ENCODE measurements at places on chromosomes 7 and 10.

DNA sequence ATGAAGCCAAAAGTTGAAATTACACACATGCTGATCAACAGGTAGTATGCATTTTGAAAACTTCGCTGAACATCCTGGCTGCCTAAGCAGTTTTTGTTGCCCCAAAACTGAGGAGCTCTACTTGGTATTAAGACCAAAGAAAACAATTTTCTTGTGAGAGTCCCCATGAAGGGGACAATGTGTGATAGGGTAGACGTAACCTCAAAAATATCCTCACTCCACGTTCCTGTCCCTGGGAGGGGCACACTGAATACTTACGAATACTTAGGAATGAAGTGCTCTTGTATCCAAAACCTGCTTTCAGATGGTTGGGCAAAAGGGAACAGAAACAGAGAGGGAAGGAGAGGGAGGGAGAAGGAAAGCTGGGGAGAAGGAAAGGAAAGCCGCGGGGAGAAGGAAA lies 24.7 kb downstream of the CCDC6 start:
- DNase-seq: no peak

GRCh38 chr7:39504963-39505362 lies 61.2 kb upstream of the YAE1 start:
- no peak for DNase-seq

DNA sequence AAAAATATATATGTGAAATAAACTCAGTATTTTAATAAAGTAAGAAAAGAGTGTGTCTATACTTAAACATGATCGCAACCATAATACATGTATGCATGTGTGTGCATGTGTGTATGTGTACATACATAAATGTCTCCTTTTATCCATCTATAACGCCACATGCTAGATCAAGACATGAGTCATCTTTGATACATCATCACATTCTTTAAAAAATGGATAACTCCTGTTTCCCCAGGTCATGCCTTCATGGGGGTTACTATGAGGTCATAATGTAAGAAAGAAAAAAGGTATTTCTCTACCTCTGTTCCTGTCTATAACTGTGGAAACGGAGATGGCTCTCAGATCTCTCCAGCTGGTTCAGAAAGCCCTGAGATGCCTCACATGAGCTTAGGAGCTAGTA lies 41.2 kb downstream of the LSMEM1 start:
- DNase-seq: no peak

GRCh38 chr7:74511345-74511744 lies 57.6 kb downstream of the GTF2IRD1 start:
- DNase-seq: peak; percentile 83

DNA sequence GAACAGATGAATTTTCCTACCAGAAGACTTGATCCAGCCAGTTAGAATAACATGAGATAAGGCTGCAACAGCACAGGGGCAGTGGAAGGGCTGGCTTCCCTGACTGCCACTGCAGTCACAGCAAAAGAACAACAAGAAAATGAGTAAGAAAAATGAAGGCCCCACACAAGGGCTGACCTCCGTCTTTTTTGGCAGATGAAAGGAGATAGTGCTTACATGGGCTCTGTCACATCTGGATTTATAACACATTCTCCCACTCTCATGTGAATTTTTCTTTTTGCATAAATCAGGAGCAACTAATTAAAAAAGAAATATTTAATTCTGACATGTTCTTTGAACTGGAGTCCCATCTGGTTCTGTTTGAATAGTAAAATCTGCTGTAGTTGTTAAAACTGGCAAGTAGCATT lies 99.6 kb downstream of the NRP1 start:
- DNase-seq: no peak

DNA sequence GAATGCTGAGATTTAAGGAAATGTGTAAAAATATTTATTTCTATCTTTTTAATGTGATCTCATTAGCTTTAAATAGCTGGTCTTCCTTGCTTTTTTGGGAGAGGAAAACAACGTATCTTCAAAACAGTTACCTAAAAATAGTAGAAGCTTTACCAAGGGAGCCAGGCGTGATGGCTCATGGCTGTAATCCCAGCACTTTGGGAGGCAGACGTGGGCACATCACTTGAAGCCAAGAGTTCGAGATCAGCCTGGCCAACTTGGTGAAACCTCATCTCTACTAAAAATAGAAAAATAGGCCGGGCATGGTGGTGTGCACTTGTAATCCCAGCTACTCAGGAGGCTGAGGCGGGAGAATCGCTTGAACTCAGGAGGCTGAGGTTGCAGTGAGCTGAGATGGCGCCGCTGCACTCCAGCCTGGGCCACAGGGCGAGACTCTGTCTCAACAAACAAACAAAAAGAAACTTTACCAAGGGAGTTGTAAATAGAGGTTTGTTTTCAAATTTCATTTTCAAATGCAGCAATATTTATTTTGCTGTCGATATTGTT lies 48.4 kb upstream of the ITGB1 start:
- DNase-seq: no peak

DNA sequence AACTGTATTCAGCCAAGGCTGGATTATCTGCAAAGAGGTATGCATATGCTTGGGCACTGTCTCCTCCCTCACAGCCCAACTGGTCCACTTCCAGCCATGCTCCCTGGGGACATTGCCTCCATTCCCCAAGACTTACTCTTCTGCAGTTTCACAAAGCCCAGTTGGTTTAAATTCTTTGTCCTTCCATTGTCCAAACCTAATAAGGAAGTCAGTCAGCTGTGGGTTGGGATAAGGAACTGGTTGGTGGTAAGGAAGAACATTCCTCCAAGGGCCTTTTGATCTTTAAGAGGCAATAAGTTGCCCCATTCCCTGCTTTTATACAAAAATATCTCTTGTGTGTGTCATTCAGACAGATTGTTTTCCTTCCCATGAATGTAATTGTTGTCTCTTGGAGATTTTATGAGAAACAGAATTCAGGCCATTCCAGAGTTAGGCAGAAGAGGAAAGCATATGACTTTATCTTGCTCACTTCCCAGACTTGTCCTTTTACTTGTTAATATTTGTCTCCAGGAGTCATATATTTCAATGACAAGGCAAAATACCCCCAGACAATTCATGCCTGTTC lies 673.7 kb downstream of the SUGCT start:
- DNase-seq: no peak

GRCh38 chr10:113216102-113216501 lies 266.1 kb downstream of the TCF7L2 start:
- DNase-seq: no peak

DNA sequence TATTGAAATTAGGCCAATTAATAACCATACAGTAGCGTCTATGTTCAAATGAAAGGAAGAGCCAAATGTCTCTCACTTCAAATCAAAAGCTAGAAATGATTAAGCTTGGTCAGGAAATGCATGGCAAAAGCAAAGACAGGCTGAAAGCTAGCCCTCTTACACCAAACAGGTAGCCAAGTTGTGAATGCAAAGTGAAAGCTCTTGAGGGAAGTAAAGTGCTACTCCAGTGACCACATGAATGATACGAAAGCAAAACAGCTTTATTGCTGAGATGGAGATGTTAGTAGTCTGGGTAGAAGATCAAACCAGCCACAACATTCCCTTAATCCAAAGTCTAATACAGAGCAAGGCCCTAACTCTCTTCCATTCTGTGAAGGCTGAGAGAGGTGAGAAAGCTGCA lies 123.8 kb downstream of the TEX36 start:
- no peak for DNase-seq

- no peak for DNase-seq
These were observed 511.6 kb upstream of the IGFBP3 start for GRCh38 chr7:46432708-46433107.

DNA sequence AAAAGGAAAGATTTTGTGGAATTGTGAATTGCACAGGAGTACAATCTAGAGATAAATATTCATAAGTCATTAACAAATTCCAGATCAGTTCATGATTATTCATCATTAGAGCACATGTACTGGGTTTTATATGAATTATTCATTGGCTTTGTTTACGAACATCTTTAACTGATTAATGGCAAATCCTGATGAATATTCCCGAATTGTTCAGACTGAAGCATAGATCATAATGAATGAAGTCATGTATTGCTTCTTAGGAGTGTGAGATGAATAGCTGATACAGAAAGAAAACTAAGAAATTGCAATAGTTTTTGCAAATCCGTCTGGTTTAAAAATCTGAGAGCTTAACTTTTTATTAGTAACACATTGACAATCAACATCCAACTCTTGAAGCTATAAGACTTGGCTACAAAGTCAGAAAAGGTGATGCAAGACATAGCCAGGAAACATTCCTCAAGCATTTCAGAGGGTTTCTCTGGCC lies 183.6 kb upstream of the DGKB start:
- DNase-seq: no peak

DNA sequence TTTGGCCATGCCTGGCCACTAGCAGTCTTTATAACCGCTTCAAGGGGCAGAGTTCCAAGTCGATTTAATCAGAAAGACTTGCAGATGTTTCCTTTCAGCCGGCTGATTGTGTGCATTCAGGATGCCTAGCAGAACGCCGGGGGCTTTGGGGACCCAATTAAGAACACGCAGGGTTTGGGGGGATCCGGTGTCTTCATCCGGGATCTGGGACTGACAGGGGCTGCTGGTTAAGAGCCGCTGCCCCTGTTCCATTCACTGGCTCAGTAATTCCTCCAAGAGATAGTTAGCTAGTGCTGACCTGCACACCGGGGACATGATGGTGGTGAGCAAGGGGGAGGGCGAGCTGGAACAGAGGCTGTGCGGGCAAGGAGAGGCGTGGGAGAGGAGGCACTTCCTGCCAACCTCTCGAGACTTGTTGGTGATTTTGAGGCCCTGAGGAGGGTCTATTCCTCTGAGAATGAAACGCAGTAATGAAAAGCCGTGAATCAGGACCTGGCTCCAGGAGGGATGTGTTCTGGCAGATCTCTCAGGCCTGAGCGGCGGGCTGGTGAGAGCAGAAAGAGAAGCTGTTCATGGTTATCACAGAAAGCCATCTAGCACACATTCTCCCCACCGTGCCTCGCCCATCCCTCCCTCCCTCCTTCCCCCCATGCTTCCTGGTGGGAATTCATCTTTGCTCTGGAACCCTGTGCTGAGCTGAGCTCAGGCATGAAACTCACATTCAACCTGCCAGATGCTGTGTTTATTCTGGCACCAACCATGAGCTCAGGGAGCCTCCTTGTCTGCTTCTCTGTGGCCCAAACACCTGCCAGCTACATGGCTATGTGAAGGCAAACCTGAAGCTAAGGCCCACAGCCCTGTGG lies 152.0 kb downstream of the CCDC3 start:
- DNase-seq: no peak

GRCh38 chr10:100645613-100646392 lies 99.6 kb upstream of the PAX2 start:
- DNase-seq: no peak

- no peak for DNase-seq
These were observed 99.2 kb upstream of the LYZL2 start for GRCh38 chr10:30728766-30729165.

DNA sequence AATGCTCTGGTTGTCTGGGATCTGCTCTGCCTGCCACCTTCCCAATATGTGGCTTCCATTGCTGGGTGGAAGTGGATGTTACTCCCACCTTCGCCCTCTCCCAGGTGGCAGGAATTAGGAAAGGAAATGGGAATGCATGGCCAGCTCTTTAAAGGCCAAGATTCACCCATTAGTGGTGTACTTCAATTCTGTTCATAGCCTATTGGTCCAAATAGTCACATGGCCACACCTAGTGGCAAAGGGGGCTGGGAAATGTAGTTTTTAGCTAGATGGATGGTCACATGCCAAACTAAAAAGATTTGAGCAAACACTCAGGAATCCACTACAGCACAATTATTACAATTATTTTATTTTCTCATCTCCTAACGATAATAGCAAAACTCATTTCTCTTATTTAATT lies 135.1 kb downstream of the NPY start:
- no peak for DNase-seq

DNA sequence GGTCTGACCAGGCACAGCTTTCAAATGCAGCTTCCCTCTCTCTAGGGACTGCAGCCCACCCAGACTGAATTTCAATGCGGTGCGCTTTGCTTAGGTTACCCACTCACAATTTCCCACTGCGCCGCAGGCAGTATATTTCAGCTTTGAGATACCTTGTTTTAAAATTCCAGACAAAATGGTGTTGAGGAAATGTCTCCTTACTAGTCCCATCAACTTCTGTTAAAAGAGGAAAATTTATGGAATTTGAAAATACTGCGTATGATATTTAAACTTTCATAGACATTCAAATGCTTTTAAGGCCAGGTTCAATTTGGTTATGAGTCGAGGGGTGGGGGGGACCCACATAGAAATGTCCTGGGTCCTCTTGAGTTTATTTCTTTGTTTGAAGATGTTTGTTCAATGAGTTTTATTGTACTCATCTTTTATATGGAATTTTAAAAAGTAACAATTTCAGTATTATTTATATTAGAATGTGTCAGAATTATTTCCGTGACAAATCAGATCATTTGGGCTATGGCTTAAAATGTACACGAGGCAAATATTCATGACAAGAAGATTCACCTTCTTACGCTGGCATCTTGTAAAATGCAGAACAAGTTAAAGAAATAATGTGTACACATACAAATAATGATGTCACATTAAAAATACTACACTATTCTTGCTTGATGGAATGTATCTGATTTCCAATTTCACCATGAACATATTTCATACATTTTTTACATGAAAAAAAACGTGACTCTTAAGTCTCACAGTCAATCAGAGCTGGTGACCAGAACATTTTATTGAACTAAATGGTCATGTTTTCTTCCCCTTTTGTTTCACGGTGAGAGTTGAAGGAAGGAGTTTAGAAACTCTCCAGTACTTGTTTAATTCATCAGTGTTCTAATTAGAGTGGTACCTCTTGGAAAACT lies 1.3 kb downstream of the IKZF1 start:
- DNase-seq: no peak

DNA sequence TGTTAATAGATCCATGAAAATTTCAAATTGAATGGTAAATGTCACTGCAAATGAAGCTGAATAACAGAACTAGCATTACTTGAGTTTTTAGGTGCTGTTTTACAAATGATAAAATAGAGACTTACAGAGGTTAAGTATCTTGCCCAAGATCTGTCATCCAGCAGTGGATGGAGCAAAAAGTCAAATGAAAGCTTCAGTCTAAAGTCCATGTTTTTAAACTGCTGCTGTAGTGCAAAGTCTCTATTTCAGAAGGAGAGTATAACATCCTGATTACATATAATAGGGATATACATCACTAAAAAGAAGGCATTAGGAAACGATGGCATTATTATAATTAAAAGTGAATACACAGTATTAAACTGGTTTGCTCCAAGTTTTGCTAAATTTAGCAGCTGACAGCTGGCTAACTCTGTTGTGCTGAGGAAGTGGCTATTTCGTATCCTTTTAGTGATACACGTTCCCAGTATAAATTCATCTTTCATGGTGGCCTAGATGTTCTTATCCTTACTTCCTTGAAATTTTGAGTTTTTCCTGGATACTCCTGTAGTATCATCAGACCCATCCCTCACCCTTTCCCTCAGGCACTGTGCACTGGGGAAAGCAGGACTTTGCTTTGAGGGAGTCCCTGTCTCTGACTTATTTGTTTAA lies 603.2 kb downstream of the MAGI2 start:
- DNase-seq: peak; percentile 14

GRCh38 chr10:69912589-69912988 lies 110.9 kb downstream of the COL13A1 start:
- DNase-seq: no peak

DNA sequence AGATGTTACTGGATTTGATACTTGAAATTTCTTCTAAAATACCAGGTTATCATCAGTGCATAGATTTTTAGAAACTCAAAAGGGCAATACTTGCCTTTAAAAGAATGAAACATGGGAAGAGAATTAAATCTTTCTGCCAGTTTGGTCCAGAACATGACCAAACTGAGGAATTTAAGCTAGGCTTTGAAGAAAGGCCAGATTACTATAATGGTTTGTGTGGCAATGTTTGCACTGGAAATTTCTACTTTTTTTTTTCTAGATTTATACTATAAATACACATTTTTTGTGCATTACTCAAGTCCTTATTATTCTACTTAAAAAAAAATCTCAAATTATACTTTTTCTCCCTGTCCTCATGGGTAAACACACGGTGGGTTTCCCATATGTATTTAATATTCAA lies 9.2 kb downstream of the MKX start:
- no peak for DNase-seq
